Calu3 (cell line): ENCODE measurements at places on chromosomes 11 and 22. TPM values are rescaled to one million over a fixed set of nuclear protein-coding genes. Genes with fewer than 3 reads are reported as not detected.

DNA sequence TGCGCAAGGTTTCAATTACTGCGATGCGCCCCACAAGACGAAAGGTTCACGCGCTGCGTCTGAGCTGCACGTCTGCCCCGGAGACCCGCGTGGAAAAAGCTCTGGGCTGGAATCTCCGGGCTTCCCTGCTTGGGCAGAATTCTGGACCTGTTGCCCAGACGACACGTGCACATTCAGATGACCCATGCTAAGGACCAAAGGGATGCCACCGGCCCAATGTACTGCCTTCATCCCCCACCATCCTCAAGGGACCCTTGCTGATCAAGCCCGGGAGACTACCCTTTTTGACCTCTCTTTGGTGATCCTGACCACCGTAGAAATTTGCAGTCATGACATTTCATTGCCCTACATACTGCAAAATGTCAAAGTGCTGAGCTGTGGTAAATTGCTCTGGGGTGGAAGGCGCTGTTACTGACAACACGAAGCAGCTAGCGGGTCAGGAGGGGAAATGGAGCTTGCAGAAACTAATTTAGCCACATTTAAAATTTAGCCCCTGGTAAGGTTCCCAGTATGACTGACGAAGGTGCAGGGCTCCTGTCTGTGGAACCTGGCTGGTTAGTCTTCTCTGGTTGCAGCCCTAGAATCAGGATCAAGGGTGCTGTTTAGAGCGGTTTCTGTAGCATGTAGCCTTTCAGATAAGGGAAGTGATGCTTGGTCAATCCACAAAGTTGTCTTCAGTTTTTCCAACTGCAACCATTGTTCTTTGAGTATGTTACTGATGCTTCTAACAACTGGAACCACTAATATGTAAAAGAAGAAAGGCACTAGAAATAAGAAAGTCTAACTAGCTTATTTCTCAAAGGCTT, 81.9 kb downstream of the PRR5L start:
- H3K27me3 ChIP-seq = peaks cover 59% of the 10 kb centered on the region
- H3K4me3 ChIP-seq = peak overlapping the region; percentile 65
- no peak for DNase-seq
- H3K4me1 ChIP-seq = peaks cover 16% of the 10 kb centered on the region
- H3K27ac ChIP-seq = no peak overlapping the region
- no peaks in the 10 kb centered on the region for H3K36me3 ChIP-seq

GRCh38 chr11:15562230-15562629, 447.5 kb downstream of the INSC start:
- no peaks in the 10 kb centered on the region for H3K36me3 ChIP-seq
- no peak overlapping the region for H3K4me3 ChIP-seq
- H3K4me1 ChIP-seq = no peaks in the 10 kb centered on the region
- H3K27ac ChIP-seq = no peak overlapping the region
- peaks cover 34% of the 10 kb centered on the region for H3K27me3 ChIP-seq

- no peak overlapping the region for H3K4me3 ChIP-seq
- no peaks in the 10 kb centered on the region for H3K27me3 ChIP-seq
- no peaks in the 10 kb centered on the region for H3K36me3 ChIP-seq
- DNase-seq = peak; percentile 12
- H3K4me1 ChIP-seq = peaks cover 20% of the 10 kb centered on the region
Observed at GRCh38 chr11:23010790-23011335, 150.6 kb upstream of the CCDC179 start.

- peaks cover 82% of the 10 kb centered on the region for H3K27me3 ChIP-seq
- no peaks in the 10 kb centered on the region for H3K36me3 ChIP-seq
- no peak for DNase-seq
- H3K4me3 ChIP-seq = no peak overlapping the region
- no peaks in the 10 kb centered on the region for H3K4me1 ChIP-seq
Observed at GRCh38 chr11:18865951-18866350, 73.3 kb downstream of the MRGPRX1 start.

- no peak overlapping the region for H3K4me3 ChIP-seq
- H3K27me3 ChIP-seq = no peaks in the 10 kb centered on the region
- H3K36me3 ChIP-seq = no peaks in the 10 kb centered on the region
Observed at GRCh38 chr11:85348945-85349344, 278.2 kb downstream of the DLG2 start.

DNA sequence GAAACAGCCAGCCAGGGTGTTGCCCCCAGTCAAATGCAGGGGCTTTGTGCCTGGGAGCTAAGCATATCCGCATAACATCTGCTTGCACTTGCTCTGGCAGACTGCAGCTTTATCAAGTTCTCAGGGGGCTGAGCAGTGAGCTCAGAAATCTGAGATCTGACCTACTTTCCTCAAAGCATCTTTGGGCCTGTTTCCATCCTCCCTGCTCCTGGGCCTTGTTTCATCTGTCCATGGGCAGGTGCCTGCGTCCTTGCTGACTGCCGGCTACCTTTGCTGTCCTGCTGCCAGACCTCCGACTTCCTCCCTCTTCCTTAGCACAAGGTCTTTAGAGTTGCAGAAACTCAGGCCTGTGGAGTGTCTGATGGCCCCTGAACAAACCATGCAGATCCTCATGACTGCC, 131.2 kb upstream of the B3GAT1 start:
- no peaks in the 10 kb centered on the region for H3K36me3 ChIP-seq
- DNase-seq = no peak
- H3K4me3 ChIP-seq = no peak overlapping the region

- no peak overlapping the region for H3K27ac ChIP-seq
- no peaks in the 10 kb centered on the region for H3K36me3 ChIP-seq
- no peaks in the 10 kb centered on the region for H3K4me1 ChIP-seq
Observed at GRCh38 chr11:90343673-90344072, 120.8 kb upstream of the CHORDC1 start.

- no peaks in the 10 kb centered on the region for H3K4me1 ChIP-seq
- DNase-seq = no peak
- no peaks in the 10 kb centered on the region for H3K27me3 ChIP-seq
- no peak overlapping the region for H3K27ac ChIP-seq
- H3K36me3 ChIP-seq = no peaks in the 10 kb centered on the region
Observed at GRCh38 chr11:90614318-90614717, 391.5 kb upstream of the CHORDC1 start.

- no peaks in the 10 kb centered on the region for H3K27me3 ChIP-seq
- peaks cover 34% of the 10 kb centered on the region for H3K36me3 ChIP-seq
- DNase-seq = no peak
- H3K27ac ChIP-seq = no peak overlapping the region
- H3K4me1 ChIP-seq = no peaks in the 10 kb centered on the region
Observed at GRCh38 chr11:68047437-68048290, 8.8 kb downstream of the TCIRG1 start.

GRCh38 chr22:41893591-41894375, 21.1 kb downstream of the SHISA8 start:
- DNase-seq = no peak
- no peak overlapping the region for H3K27ac ChIP-seq
- H3K27me3 ChIP-seq = no peaks in the 10 kb centered on the region
- H3K36me3 ChIP-seq = peaks cover 94% of the 10 kb centered on the region
- no peaks in the 10 kb centered on the region for H3K4me1 ChIP-seq

DNA sequence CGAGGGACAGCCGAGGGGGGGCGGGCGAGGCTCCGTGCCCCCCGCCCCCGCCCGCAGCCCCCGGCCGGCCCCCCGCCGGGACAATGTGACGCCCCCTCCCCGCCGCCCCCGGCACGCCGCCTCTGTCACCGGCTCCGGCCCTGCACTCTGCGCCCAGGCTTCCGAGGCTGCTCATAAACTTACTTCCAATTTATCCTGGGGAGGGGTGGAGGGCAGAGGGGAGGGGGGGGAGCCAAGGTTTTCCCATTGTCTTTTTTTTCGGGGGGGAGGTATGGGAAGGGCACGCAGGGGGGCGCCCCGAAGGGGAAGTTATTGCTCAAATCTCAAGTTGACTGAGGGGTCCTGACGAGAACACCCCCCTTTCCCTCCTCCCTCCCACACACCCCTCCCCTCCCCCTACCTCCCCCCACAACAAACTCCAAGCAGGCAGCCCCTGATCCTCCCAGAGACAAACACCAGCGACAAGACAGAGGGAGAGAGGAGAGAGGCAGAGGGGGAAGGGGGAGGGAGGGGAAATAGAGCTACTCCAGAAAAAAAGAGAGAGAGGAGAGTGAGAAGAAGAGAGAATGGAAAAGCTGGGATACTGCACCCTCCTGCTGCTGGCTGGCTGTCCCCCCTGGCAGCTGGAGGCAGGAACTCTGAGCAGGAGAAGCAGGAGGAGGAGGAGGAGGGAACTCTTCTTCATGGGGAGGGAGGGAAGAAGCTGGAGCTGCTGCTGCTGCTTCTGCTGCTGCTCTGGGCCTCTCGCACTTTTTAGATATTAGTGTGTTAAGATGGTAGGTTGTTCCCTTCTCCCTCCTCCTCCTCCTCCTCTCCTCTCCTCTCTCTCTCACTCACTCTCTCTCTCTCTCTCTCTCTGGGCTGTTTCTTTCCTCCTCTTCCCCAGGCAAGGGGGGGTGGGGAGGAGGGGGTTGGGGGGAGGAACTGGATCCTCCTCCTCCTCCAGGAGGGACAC, 631 bp downstream of the PHF21A start:
- H3K27me3 ChIP-seq = no peaks in the 10 kb centered on the region
- peaks cover 37% of the 10 kb centered on the region for H3K36me3 ChIP-seq
- peak overlapping the region; percentile 91 for H3K27ac ChIP-seq
- H3K4me3 ChIP-seq = peak overlapping the region; percentile 92

- no peak overlapping the region for H3K4me3 ChIP-seq
- no peak overlapping the region for H3K27ac ChIP-seq
- H3K4me1 ChIP-seq = no peaks in the 10 kb centered on the region
- no peak for DNase-seq
Observed at GRCh38 chr11:106889718-106890117, 128.6 kb downstream of the GUCY1A2 start.

- DNase-seq = peak; percentile 11
- H3K4me3 ChIP-seq = no peak overlapping the region
- no peaks in the 10 kb centered on the region for H3K27me3 ChIP-seq
- H3K4me1 ChIP-seq = peaks cover 10% of the 10 kb centered on the region
- H3K27ac ChIP-seq = no peak overlapping the region
Observed at GRCh38 chr11:94049351-94049750, 28.2 kb downstream of the HEPHL1 start.

DNA sequence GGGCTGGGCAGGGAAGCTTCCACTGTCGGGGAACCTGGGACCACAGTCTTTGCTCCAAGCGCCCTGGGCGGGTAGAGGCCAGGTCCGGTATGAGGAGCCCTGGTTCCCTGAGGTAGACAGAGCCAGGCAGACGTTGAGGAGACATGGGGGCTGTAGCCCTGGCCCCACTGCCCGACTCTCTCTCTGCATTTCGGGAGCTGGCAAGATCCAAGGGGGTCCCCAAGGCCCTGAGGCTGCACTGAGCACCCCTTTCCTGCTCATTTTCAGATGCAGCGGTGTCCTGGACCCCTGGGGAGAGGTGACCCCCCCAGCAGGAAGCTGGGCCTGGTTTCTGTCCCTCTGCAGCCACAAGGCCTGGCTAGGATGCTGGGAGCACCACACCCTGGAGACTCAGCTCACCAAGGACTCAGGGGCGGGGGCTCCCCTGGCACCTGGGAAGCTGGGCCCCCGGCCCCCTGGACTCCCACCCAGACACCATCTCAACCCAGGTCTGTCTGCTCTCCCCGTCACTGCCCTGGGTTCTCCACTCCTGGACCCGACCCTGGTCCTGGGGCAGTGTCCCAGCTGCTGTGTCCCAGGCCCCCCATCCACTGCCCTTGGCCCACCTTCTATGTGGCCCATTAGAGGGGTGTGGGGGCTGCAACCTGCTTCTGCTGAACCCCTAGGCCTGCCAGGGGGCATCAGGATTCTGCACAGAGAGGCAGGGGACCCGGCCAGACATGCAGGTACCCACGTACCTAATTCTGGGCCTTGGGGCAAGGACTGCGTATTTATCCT, 15.0 kb upstream of the MUC6 start:
- peaks cover 7% of the 10 kb centered on the region for H3K36me3 ChIP-seq
- no peak for DNase-seq
- peaks cover 18% of the 10 kb centered on the region for H3K4me1 ChIP-seq
- H3K4me3 ChIP-seq = no peak overlapping the region
- H3K27ac ChIP-seq = no peak overlapping the region

GRCh38 chr22:46673205-46673604, 53.0 kb downstream of the GRAMD4 start:
- H3K4me1 ChIP-seq = no peaks in the 10 kb centered on the region
- no peaks in the 10 kb centered on the region for H3K27me3 ChIP-seq

DNA sequence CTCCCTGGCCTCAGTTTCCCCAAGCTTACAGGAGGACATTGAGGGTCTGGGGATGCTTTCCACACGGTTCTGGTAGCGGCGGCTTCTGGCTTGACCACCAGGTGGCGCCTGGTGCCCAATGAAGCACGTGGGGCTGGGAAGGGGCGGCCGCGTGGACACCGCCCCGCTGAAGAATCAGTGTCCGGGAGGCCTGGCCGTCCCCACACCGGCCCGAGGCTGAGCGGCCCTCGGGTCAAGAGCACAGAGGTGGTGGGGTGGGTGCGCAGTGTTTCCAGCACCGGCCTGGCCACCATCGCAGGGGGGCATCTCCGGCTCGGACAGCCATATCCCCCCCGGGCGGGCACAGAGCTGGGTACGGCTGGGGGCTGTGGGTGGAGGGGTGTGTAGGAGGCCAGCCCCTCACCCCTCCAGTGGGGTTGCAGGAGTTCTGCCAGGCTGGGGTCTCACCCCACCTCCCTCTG, 27.8 kb upstream of the PPARA start:
- peaks cover 39% of the 10 kb centered on the region for H3K36me3 ChIP-seq
- peaks cover 8% of the 10 kb centered on the region for H3K4me1 ChIP-seq
- peaks cover 7% of the 10 kb centered on the region for H3K27me3 ChIP-seq
- no peak overlapping the region for H3K27ac ChIP-seq
- H3K4me3 ChIP-seq = no peak overlapping the region

- peak overlapping the region; percentile 70 for H3K27ac ChIP-seq
- H3K36me3 ChIP-seq = peaks cover 36% of the 10 kb centered on the region
- peaks cover 39% of the 10 kb centered on the region for H3K4me1 ChIP-seq
- no peak overlapping the region for H3K4me3 ChIP-seq
- no peaks in the 10 kb centered on the region for H3K27me3 ChIP-seq
- DNase-seq = peak; percentile 20
Observed at GRCh38 chr11:7668911-7669310, 4.4 kb downstream of the CYB5R2 start.

Gene STARD10
- total RNA-seq = 55.1 and 68.9 TPM in 2 replicates

Gene CNIH2
- total RNA-seq = 2.9 and 3.5 TPM in 2 replicates

Gene OSM
- not detected in 2 replicates for total RNA-seq

Gene SCARF2
- total RNA-seq = 0.68 and 0.81 TPM in 2 replicates

Gene ACTN3
- total RNA-seq = not detected in 2 replicates

Gene CRACR2B
- total RNA-seq = 33.4 and 35.3 TPM in 2 replicates

Gene DEFB131B
- not detected in 2 replicates for total RNA-seq

Gene MADD
- 42.9 and 45.7 TPM in 2 replicates for total RNA-seq

Gene MRGPRF
- total RNA-seq = 0.14 and 0.15 TPM in 2 replicates

Gene CREB3L1
- total RNA-seq = 0.61 TPM in 1 of 2 replicates, not detected in the other

Gene LIN7C
- total RNA-seq = 43.7 and 46.4 TPM in 2 replicates

Gene RASD2
- 0.10 and 0.14 TPM in 2 replicates for total RNA-seq

Gene OR52A1
- not detected in 2 replicates for total RNA-seq
